ENCODE measurements at places on chromosomes 4 and X.

DNA sequence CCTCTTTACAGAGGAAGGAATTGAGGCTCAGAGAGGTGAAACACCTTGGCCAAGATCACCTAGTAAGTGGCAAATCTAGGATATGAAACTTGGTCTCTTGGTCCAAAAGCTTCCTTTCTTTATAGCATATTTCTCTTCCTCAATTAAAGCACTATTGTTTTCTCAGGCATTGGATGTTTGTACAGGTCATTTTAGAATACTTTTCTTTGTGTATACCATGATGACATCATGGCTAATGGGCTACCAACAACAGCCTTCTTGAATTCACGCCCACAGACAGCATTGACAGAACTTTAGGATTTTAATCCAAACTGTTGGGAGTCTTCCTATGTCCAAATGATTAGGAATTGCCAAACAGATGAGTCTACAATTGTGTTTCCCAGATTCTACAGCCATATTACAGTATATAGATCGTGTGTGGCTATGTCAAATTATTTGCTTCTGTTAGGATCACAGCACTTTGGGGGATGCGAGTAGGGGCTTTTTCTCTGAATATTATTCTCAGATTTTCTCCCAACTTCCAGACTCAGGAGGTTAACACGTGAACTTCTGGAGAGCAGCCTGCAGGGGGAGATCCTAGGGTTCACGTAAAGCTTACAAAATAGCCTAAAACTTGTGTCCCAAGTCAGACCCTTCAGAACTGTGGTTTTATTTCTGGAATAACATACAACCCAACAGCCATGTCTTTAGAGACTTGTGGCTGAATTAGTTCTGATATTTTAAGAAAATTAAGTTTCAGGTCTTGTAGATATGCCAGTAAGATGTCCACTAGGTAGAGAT, 191.8 kb downstream of the SHROOM3 start:
- DNase-seq = no peak

GRCh38 chr4:146224326-146224966, 10.1 kb downstream of the REELD1 start:
- no peak for DNase-seq

DNA sequence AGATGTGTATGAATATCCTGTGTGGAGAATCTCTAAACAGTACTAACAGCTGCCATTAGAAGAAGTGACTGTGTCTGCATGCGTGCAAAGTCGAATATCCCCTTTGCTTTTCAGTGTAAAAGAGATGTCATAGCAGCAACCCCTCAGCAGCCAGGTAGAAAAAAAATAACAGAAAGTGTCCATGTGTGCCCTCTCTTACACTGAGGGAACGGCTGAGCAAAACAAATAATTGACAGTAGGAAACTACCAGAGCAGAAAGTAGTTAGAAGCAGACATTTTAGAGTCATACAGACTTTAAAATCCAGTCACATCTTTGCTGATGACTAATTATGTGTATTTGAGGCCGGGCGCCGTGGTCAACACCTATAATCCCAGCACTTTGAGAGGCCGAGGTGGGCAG, 370.8 kb downstream of the GPM6A start:
- no peak for DNase-seq

DNA sequence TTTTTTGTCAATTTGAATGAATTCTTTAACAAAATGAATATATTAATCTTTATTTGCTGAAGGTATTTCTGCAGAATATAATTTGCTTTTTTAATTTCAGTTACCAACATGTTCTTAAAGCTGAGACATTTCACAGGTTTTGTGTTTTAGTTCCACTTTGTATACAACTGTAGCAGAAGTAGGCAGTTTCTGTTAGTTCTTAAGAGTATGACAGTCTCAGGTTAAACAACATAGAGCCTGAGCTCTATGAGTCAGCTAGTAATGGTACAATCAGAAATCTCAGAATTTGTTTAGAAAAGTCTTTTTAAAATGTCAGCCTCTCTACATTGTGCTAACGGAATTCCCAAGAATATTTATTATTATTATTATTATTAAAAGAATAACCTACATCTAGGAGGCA, 50.4 kb downstream of the GSTCD start:
- DNase-seq = no peak

DNA sequence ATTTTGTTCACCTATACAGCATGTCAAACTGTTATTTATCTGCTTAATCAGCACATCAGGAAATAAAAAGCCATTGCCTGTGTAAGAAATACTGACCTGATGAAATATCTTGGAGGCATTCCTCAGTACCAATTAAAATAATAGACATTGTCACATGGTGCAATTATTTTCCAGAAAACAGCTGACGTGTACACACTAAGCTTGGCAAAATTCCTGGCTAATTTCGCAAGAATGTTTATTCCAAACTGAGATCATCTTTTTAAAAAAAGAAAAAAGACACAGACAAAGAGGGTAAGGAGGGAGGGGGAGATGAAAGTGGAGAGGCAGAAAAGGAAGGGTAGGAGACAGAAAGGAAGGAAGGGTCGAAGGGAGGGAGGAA, 61.9 kb upstream of the NFKB1 start:
- peak; percentile 86 for DNase-seq

- no peak for DNase-seq
Measured at GRCh38 chrX:108160309-108160708, 68.7 kb downstream of the ATG4A start.

GRCh38 chrX:9888953-9889470, 78.1 kb upstream of the CLDN34 start:
- DNase-seq = no peak

GRCh38 chr4:69823481-69824186, 36.3 kb downstream of the SULT1E1 start:
- DNase-seq = peak; percentile 18

DNA sequence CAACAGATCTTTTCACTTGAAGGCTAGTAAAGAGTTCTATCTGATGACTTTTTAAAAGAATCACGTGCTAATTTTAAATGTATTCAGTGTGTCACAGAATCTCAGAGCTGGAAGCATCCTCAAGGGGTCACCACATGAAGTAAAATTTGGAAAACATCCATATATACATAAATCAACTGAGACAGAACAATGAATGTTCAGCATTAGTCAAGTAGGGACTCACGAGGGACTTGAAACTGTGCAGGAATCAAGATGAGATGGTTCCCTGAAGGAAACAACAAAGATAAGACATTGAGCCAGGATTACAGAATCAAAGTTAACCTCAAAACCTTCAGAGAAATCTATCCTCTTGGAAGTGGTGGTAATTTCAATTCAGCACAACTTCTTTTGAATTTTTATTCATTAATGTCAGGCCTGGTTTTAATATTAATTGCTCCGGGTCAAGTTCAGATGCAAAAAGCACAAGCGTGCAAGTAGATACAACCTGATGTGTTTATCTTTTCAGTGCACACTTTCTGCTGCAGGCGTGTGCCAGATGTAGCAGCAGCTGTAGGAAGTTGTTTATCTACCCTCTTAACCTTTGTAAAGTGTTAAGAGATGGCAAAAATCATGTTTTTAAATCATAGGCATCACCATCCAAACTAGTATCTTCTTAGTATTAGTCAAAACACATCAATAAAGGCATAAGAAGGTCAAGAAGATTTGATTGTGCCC, 87.7 kb upstream of the SRD5A3 start:
- DNase-seq = no peak

All from HS-5 (cell line).